ENCODE measurements at places on chromosomes 5 and 9. TPM values are rescaled to one million over a fixed set of nuclear protein-coding genes. Genes with fewer than 3 reads are reported as not detected.

Gene POU5F2
- 0.32 TPM for polyA plus RNA-seq

Gene NMUR2
- polyA plus RNA-seq, result not detected

Gene GLRA1
- polyA plus RNA-seq, result not detected

Gene RANBP3L
- not detected for polyA plus RNA-seq

Gene CCNJL
- polyA plus RNA-seq, result 0.06 TPM

Gene PROB1
- 4.8 TPM for polyA plus RNA-seq

- DNase-seq, result no peak
Measured at GRCh38 chr5:66151030-66151429, 6.9 kb downstream of the SREK1 start.

- DNase-seq, result no peak
Measured at GRCh38 chr5:175520321-175520720, 42.0 kb downstream of the SFXN1 start.

- DNase-seq, result no peak
Measured at GRCh38 chr5:167721926-167722440, 569.5 kb upstream of the WWC1 start.

DNA sequence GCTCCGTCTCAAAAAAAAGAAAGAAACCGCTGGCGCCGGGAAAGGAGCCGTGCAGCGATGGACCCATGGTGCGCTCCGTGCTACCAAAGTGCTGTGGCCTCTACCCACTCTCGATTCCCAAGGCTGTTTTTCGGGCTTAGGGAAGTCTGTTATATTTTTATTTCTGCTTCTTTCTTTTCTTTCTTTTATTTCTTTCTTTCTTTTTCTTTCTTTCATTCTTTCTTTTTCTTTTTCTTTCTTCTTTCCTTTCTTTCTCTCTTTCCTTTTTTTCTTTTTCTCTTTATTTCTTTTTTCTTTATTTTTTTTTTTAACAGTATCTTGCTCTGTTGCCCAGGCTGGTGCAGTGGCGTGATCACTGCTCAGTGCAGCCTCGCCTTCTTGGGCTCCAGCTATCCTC is 87.5 kb downstream of the ANXA2R start:
- no peak for DNase-seq

- DNase-seq, result no peak
Measured at GRCh38 chr5:122346897-122347581, 35.0 kb downstream of the SNCAIP start.

Measured in GM12878 (cell line).